Large intestine (tissue), 12 donors: ENCODE measurements at places on chromosomes 6 and 20. TPM values are rescaled to one million over a fixed set of nuclear protein-coding genes. Genes with fewer than 3 reads are reported as not detected.
A peak's percentile ranks its signal among the peaks of the same experiment; 100 is the strongest.

DNA sequence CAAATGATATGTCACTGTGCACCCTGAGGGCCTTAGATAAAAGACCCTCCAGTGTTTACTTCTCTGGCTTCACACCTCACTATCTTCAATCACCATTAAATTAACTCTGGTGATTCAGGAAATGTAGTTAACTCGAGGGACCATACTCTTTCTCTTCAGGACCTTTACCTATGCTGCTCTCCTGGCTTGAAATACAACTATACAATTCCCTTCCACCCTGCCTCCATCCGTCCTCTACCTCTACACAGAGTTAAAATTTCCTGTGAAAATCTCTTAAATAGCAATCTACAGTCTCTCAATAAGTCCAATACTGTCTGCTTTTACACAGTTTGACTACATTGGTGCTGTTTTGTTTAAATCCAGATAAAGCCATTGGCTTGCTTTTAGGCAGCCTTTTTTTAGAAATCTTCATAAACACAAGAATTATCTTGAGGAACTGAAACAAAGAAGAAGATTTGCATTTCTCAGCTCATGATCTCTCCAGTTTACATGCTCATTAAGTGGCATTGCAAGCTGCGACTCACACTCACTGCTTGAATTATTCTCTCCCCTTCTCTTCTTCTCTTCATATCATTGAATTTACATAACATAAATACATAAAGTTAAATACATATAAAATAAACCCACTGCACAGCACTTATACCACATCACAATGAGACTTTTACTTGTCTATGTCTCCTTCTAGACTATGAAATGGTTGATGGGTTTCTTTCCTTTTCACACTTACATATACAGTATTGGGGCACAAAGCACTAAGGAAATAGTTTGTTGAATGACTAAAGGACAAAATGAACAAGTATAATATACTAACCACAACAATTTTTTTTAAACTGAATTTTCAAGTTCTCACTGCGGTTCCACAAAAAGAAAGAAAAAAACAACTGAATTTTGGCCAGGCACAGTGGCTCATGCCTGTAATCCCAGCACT, 239.0 kb upstream of the KCNQ5 start:
- DNase-seq = no peak
- no peak overlapping the region for H3K4me3 ChIP-seq
- H3K36me3 ChIP-seq = no peaks in the 10 kb centered on the region
- no peak overlapping the region for H3K27ac ChIP-seq

- H3K27me3 ChIP-seq = no peaks in the 10 kb centered on the region
- H3K4me3 ChIP-seq = no peak overlapping the region
Observed at GRCh38 chr6:74368746-74369145, 672.7 kb downstream of the CD109 start.

DNA sequence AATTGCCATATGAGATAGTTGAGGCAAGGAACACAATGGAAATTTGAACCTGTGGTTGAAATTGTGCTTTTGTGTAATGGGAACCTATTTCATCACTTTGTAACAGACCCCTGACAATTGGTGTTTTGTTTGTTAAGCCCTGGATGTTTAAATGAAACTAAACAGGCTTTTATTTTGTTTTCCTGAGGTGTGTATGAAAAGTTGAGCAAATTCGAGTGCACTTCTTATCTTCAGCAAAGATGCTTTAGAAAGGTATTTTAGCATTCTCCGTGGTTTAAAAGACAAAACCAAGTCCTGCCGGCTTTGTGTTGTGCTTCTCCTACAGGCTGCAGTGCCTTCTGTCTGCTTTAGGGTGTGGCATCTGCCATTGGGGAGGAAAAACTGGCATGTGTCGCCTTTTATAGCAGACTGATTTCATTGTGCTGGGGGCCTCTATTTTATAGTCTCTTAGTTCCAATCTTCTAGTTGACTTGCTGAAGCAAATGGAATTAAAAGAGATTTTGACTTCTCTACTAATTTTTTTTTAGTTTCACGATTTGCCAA, 2.2 kb upstream of the ARID1B start:
- H3K27ac ChIP-seq = no peak overlapping the region
- H3K4me1 ChIP-seq = peaks cover 27% of the 10 kb centered on the region
- H3K36me3 ChIP-seq = no peaks in the 10 kb centered on the region
- DNase-seq = peak; percentile 34
- H3K4me3 ChIP-seq = no peak overlapping the region
- no peaks in the 10 kb centered on the region for H3K27me3 ChIP-seq

- no peaks in the 10 kb centered on the region for H3K4me1 ChIP-seq
- H3K36me3 ChIP-seq = peaks cover 80% of the 10 kb centered on the region
- H3K27ac ChIP-seq = no peak overlapping the region
- no peaks in the 10 kb centered on the region for H3K27me3 ChIP-seq
Observed at GRCh38 chr20:37209661-37210314, 30.4 kb upstream of the MROH8 start.

The SYNGAP1 gene
- polyA plus RNA-seq = 21.0 TPM

- H3K27ac ChIP-seq = no peak overlapping the region
- DNase-seq = peak; percentile 14
- H3K27me3 ChIP-seq = no peaks in the 10 kb centered on the region
Observed at GRCh38 chr6:19320111-19320581, 517.0 kb upstream of the ID4 start.

- H3K4me1 ChIP-seq = no peaks in the 10 kb centered on the region
- no peaks in the 10 kb centered on the region for H3K36me3 ChIP-seq
- no peaks in the 10 kb centered on the region for H3K27me3 ChIP-seq
- no peak overlapping the region for H3K27ac ChIP-seq
- DNase-seq = no peak
- no peak overlapping the region for H3K4me3 ChIP-seq
Observed at GRCh38 chr20:61769286-61769832, 296.3 kb downstream of the TAF4 start.

The BPIFB4 gene
- 0.12 TPM for polyA plus RNA-seq
